ENCODE measurements at places on chromosomes 5 and 9.
A peak's percentile ranks its signal among the peaks of the same experiment; 100 is the strongest.

GRCh38 chr5:173886150-173886549, 2.0 kb upstream of the CPEB4 start:
- DNase-seq: no peak

DNA sequence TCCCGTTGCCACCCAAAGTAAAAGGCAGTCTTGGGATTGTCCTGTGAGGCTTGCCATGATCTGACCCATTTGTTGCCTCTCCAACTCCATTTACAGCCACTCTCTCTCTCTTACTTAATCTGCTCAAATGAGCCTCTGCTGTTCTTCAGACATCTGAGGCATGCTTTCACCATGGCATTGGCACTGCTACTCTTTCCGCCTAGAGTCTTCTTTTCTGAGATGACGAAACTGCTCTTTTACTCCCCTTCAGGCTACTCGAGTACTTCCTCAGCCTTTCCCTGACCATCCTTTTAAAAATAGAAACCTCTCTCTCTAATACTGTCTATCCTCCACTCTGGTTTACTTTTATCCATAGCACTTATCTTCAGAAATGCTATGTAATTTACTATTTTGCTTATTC, 9.0 kb downstream of the FOCAD start:
- DNase-seq: no peak

DNA sequence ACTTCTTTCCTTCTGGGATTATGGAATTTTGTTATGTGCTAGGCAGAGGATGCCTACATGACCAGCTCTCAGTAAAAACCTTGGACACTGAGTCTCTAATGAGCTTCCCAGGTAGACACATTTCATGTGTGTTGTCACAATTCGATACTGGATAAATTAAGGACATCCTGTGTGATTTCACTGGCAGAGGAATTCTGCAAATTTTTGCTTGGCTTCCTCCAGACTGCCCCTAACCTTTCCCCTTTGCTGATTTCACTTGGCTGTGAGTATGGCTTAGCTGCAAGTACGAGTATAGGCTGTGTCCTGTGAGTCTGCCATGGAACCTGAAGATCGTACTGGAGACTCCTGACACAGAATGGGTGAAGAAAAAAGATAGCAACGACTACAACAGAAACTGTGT, 47.6 kb downstream of the MRPS27 start:
- no peak for DNase-seq

- DNase-seq: no peak
Measured at GRCh38 chr5:139022528-139022927, 147.4 kb upstream of the LRRTM2 start.

GRCh38 chr5:181134259-181134658, 3.3 kb upstream of the OR2V1 start:
- DNase-seq: no peak

DNA sequence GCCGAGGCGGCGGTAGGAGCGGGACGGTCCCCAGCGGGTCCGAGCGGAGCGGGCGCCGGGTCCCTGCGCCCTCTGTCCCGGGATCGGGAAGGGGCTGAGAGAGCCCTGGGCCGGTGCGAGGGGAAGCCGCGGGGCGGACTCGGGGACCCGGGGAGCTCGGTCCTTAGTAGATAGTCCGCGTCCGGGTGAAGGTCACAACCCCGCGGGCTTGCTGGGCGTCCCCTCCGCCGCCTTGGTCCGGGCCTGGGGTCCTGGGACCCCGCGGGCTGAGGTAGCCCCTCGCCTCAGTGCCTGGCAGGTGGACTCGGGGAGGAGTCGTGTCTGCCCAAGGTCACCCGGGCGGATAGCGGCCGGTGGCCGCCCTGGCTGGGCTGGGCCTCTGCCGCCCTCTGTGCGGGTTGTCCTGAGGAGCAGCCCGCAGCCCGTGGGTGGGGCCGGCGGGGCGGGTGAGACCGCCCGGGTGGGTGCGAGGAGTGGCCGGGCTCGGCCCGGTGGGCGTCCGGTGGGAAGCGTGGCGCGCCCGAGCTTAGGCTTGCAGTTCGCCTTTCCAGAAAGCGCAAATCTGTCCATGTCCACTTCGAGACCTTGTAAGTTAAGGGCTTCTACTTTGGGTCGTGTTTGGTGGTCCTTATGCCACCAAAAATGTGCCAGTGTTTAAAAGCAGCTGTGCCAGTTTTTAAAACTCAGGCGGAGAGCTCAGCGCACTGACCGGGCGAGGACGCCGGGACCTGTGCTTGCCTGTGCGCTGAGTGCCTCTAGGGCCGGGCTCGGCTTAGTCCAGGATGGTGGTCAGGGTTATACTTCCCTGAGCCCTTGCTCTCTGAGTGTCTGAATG, 554 bp downstream of the SDHA start:
- peak; percentile 67 for DNase-seq

DNA sequence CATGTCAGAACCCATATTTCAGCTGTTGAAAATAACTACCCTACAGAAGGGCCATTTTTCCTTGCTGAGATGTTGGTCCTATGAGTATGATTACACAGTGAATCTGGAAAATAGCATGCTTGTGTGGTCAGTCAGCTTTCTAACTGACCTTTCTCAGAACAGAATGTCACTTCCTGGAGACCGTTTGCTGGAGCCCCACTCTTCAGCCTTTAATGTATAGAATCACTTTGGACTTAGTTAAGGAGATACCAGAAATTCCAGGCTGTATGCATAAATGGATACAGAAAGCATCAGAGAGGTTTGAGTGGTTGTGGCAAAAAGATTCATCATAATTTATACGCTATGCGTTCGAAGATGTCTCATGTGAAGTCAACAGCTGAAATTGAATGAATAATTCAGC, 488.1 kb downstream of the EBF1 start:
- DNase-seq: no peak

DNA sequence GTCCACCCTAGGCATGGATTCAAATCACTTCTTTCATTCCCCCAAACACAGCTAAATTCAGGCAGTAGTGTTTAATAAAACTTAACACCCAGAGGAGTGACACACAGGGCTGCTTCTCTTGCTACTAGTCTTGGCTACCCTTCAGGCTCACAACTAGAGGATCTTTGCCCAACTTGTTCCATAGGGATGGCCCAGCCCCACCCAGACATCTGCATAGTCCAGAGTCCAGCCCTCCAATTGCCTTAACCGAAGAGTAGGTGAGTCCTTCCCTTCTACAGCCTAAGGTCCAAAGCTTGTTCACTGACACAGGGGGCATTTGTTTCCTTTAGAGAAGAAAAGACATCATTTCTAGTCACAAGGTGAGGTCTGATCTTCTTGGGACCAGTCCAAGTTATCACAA, 15.2 kb upstream of the RXFP3 start:
- no peak for DNase-seq

DNA sequence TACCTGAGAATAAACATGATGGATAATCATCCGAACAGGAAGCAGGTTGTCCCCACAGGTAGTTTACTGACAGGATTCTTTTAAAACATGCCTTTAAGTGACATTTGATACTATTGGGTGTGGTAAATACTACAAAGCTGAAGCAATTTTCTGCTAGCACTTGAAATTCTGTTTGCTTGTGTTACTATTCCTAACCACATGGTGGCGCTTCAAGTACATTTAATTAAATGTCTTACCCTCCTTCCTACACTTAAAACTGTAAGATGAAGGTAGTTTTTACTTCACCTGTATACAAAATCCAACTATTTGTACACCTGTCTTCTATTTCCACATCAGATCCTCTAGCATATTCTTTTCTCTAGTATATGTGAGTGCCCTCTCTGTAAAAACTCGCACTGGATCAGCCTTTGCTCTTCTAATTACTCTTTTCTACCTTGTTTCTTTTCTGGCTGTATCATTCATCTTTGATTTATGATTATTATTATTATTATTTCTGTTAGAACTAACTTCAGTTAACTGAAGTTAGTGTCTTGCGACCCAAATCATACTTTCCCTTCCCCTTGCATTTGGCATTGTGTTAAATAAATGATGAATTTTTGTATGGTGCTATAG, 18.4 kb downstream of the SLC25A46 start:
- DNase-seq: no peak

GRCh38 chr5:119190470-119191095, 119.7 kb downstream of the DMXL1 start:
- no peak for DNase-seq

GRCh38 chr5:33877449-33877848, 14.3 kb downstream of the ADAMTS12 start:
- no peak for DNase-seq

DNA sequence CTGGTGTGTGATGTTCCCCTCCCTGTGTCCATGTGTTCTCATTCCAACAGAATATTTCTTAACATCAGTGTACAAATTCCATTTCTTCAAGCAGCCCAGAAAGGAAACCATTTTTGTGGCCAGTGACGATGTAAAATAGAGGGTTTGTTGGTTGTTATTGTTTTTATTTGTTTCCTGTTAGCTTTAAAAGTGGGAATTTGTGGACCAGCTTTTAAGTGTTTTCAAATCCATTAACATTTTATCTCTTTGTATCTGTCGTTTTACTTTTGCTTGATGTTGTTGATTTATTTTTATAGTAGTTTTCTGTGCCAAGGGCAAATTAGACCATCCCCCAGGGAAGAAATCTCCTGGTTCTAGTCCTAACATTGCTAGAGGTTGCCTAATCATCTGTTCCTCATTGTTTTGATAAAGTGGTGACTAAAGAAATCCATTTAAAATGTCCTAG, 100.0 kb downstream of the GDNF start:
- DNase-seq: no peak

DNA sequence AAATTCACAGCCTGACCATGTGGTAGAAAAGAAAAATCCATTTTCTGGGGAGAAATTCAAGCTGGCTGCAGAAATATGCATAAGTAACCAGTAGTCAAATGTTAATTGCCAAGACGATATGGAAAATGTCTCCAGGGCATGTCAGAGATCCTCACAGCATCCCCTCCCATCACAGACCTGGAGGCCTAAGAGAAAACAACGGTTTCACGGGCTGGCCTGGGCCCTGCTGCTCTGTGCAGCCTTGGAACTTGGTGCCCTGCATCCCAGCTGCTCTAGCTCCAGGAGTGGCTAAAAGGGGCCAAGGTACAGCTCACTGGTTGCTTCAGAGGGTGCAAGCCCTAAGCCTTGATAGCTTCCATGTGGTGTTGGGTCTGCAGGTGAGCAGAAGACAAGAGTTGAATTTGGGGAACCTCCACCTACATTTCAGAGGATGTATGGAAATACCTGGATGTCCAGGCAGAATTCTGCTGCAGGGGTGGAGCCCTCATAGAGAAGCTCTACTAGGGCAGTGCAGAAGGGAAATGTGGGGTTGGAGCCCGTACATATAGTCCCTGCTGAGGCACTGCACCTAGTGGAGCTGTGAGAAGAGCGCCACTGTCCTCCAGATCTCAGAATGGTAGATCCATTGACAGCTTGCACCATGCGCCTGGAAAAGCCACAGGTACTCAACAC, 49.7 kb downstream of the PTBP3 start:
- no peak for DNase-seq

- DNase-seq: no peak
Measured at GRCh38 chr9:27414220-27414761, 109.8 kb upstream of the IFNK start.

DNA sequence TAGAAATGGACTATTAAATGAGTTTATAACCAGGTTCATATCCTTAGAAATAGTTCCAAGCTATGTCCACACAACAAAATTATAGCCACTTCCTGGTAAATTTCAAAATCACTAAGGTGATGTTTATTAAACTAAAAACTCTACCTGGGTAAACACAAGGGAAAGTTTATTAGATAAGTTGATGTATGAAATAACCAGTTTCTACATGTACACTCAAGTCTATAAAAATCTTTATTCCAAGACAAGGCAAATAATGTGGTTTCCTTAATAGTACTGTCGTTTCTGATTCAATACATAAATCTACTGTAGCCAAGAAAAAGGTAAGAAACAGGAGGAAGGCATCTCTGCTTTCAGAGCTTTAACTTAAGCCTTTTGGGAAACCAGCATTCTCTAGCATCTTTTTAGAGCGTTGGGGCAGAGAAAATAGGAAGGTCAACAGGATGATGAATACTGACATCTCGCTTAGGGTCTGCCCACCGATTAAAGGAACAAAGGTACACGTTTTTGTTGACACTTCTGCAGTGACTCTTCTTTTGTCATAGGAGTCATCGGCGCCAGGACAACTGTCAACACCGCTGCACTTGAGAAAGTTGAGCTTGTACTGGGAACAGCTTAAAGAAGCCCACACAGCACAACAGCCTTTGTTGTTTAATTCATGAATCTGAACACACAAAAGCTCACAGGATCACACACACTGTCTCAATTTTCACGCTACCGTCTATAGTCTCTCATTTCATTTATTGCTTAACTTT, 513.6 kb downstream of the SLCO4C1 start:
- DNase-seq: no peak

GRCh38 chr9:120770931-120771330, 22.3 kb downstream of the FBXW2 start:
- no peak for DNase-seq

DNA sequence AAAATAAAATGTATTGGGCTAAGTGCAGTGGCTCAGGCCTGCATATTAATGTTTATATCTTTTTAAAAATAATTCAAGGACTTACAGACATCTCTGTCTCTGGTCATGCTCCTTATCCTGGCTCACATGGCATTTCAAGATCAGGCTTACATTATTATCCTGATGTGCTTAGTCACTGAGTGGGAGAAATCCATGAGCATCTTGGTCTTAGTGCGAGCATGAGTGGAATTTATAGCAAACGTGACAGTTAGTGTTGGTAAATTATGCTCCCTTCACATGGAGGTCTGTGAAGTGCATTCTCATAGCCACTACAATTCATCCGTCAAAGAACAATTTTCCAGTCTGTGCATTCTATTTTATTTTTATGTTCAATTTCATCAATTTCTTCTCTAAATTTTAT, 237.8 kb upstream of the EDIL3 start:
- DNase-seq: no peak

- peak; percentile 61 for DNase-seq
Measured at GRCh38 chr9:107488375-107489143, 1.0 kb downstream of the KLF4 start.

DNA sequence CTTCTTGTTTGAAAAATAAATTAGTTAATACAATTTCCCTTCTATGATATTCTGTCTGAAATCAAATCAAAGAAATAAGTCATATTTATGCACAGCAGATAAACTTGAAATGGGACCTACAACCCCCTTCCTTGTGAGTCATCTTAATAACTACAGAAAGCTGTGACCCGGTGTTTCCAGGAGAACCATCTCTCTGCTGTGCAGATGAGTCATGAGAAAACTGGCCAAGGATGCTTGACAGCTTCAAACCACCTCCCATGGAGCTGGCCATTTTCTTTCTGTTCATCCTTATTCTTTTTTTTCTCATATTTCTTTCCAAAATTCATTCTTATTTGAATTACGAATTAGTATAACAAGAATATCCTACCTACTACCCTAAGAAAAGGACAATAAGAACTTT, 43.4 kb upstream of the NR4A3 start:
- DNase-seq: no peak

DNA sequence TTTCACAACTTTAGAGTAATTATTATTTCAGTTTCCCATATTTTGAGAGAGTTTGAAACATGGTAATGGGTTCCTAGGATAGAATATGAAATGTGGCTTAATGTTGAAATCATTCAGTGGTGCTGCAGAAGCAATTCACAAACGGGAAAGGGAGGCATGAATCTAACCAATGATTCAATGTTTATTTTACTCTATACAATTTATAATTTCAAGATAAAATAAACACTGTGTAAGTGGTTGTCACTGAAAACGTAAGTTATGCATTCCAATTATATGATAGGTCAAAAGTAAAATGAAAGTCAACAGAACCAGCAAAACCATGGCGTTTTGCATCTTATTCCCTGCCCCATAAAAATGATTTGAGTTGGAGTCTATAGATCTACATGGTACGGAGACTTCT, 1207.1 kb upstream of the CDH18 start:
- DNase-seq: no peak
